K562 (cell line): ENCODE measurements at places on chromosomes 7 and 10.
A peak's percentile ranks its signal among the peaks of the same experiment; 100 is the strongest.

DNA sequence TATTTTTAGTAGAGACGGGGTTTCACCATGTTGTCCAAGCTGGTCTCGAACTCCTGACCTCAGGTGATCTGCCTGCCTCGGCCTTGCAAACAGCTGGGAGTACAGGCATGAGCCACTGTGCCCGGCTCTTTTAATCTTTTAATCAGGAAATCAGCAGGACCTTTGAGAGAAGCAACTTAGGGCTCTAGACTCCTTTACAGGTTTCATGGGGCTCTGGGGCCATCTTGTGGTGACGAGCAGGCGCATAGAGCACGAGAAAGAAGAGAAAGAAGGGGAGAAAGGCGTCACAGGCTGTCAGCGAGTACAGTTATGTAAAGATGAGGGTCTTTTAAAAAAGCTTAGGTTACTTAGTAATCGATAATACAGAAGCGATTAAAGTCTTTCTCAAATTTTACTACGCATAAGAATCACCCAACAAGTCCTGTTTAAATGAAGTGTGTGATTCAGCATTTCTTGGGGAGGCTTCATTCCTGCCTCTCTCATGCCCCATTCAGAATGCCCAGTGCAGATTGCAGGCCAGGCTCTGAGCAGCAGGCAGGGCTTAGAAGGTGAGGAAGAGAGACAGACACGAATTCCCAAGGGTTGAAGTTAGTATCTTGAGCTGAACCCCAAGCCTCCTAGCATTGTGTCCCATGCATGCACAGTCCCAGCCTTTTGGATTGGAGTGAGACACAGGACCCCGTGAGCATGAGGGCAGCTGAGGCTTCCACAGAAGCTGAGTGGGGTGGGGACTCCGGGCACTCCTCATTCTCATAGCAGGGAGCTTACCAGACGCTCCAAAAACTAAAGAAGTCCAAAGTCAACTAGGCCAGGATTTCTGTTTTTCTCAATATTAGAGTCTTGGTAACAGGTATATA lies 23.6 kb upstream of the PFKP start:
- peak; percentile 55 for DNase-seq

DNA sequence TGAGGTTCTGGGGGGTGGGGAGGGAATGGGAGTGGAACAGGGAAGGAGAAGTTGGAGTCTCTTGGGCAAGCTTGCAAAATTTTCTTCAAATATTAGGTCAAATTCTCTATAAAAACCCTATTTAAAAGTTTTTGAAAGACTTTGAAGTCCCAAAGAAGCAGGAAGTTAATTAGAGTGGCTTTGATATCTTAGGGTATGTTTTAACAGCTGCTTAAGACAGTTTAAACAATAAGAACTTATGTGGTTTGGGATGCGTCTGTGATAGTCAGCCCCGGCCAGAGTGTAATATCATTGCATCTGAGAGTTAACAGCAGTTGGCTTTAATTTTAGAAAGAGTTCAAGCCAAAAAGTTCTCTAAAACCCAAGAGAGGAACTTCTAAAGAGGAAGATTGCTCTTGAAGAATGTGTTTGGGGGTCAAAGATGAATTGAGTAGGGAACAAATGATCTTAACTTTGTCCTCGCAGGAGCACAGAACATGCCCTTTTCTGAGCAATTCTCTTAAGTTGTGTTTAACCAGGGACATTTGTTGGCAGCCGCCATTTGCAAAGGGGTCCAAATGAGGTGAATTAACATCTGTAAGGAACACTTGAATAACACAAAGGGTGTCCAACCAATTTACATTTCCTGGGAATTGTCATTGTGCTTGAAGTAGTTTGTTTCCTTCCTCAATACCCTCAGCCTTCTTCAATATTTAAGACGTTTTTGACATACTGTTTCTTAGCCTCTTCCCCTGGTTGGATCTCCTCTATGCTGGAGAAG lies 182.4 kb downstream of the PTEN start:
- no peak for DNase-seq

- DNase-seq: no peak
Measured at GRCh38 chr10:77197544-77197943, 440.1 kb downstream of the KCNMA1 start.

DNA sequence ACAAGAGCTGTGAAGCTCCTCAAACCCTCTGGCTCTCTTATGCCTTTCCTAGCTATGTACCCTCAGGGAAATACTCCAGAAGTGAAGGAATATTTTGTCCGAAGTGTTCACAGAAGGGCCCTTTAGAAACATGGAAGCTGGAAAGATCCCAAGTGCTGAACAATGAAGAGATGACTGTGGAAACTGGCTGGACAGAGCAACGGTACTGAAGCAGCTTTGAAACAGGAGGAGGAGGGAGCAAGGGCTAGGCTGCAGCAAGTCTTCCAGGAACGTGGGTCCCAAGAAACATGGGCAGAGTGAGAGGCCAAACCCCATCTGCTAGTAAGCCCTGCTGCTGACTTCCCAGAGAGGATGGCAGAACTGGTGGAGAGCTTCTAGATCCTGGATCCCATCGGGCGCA lies 3.0 kb upstream of the PSAP start:
- no peak for DNase-seq

- DNase-seq: no peak
Measured at GRCh38 chr7:30787486-30787885, 16.3 kb downstream of the MINDY4 start.

DNA sequence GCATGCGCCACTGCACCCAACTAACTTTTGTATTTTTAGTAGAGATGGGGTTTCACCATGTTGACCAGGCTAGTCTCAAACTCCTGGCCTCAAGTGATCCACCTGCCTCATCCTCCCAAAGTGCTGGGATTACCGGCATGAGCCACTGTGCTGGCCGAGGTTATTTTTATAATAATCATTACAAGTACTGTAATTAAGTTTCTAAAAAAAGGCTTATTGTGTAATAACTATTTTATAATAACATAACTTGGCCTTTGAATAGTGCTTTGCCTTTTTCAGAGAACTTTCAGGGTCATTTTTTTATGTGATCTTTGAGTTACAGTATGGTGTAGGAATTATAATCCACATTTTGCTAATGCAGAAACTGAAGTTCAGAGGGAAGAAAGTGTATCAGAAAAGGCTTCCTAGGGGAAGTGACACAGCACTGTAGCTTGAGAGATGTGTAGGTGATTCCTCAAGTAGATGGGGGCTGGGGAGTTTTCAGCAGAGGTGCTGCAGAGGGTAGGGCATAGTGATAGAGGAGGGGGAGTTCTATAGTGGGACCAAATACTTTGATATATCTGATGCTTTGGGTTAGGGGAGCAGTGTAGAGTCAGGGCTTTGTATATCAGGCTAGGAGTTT lies 9.2 kb upstream of the SYPL1 start:
- no peak for DNase-seq

DNA sequence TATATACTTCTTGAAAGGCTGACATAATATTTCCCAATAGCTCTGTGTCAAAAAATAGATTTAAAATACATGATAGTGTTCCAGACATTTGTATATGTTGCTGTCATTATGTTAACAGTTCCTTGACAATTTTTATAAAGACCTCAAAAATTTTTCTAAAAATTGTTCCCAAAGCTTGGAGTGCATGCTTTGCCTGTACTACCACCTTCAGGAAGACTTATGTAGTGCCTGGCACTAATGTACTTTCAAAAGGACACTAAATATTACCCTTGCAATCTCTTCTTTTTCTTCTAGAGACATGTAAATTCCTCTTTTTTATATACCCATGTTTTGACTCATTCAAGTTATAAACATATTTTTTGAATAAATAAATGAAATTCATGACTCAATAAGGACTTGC lies 48.0 kb upstream of the SP8 start:
- peak; percentile 13 for DNase-seq

GRCh38 chr7:89264126-89264525 lies 468.6 kb upstream of the TEX47 start:
- DNase-seq: no peak

GRCh38 chr10:21300551-21300950 lies 224.9 kb downstream of the SKIDA1 start:
- DNase-seq: no peak

GRCh38 chr7:138449580-138449979 lies 10.5 kb upstream of the TRIM24 start:
- DNase-seq: peak; percentile 72

GRCh38 chr10:86306628-86307278 lies 59.8 kb downstream of the GRID1 start:
- peak; percentile 13 for DNase-seq
